CD4-positive, alpha-beta T cell treated with Interferon alpha-2 for 1 hour (primary cell): ENCODE measurements at places on chromosomes 1 and 21.

DNA sequence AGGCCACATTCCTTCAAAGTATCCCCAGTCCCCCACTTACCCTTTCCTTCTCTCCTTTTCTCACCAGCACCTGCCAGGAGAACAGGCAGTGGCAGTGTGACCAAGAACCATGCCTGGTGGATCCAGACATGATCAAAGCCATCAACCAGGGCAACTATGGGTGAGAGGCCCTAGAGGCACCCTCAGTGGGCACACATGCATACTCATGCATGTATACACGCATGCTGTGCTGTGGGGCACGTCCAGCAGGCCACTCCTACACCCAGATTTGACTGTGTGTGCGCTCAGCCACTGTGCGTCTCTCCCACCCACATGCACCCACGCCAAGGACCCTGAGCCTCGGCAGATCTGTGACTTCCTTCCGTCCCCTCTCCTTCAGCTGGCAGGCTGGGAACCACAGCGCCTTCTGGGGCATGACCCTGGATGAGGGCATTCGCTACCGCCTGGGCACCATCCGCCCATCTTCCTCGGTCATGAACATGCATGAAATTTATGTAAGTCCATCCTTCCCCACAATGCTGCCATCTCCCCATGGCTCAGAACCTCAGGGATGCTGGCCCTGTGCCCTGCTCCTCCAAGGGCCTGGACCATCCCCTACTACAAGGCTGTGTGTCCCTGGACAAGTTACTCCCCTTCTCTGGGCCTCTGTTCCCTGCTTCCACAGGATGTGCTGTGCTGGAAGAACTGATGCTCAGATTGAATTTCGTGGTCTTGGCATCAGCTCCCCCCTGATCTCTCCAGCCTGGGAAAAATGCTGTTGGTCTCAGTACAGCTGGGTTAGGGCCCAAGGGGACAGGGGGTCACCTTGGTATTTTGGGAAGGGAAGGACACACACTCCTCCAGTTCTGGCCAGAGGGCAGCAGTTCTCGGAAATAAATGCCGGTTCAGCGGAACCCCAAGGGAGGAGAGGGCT is 7.0 kb downstream of the TINAGL1 start:
- no peak for DNase-seq

DNA sequence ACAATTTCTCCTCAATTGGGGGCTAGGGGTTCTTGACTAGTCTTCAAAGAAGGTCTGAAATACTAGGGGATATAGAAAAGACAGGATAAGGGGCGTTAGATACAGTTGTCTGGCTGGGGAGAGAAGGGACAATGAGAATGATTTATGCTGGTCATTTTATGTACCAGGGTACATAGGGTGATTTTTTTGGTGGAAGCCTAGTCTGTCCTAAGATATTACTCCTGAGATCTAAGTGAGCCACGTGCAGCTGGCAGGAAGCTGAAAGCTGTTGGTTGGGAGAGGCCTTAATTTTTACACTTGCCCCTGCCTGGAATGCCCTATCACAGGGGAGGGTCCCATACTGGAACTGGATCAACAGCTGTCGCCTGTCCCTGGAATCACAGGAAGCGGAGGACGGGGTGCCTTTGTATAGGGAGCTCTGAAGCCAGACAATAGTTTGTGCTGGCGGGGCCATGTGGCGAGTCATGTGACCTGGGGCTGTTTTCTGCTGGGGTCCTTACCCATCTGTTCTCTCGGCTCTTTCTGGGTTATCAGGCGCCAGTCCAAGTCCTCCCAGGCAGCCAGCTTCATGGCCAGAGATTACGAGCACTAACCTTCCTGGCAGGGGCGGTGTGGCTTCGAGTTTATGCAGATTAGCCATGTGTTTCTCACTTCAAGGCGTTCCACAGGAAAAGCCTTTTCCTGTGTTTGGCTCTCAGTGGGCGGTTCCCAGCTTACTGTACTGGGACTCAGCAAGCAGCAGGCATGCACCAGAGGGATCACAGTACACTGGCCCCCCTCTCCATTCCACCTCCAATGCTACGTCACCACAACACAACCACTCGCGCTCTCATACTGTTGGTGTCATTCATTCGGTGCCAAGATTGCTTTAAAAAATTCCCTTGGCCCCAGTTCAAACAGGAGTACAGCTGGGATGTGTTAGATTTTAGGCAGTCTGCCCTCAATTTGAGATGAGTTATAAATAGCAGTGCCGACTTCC is 27.5 kb downstream of the ARID1A start:
- peak; percentile 58 for DNase-seq

DNA sequence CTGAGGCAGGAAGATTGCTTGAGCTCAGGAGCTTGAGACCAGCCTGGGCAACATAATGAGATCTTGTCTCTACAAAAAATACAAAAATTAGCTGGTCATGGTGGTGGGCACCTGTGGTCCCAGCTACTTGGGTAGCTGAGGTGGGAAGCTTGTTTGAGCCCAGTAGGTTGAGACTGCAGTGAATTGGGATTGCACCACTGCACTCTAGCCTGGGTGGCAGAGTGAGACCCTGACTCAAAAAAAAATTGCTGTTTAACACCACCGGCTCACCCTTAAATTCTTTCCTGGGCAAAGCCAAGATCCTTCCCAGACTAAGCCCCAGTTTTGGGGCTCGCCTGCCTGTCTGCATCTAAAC is 6.6 kb upstream of the NSUN4 start:
- no peak for DNase-seq

DNA sequence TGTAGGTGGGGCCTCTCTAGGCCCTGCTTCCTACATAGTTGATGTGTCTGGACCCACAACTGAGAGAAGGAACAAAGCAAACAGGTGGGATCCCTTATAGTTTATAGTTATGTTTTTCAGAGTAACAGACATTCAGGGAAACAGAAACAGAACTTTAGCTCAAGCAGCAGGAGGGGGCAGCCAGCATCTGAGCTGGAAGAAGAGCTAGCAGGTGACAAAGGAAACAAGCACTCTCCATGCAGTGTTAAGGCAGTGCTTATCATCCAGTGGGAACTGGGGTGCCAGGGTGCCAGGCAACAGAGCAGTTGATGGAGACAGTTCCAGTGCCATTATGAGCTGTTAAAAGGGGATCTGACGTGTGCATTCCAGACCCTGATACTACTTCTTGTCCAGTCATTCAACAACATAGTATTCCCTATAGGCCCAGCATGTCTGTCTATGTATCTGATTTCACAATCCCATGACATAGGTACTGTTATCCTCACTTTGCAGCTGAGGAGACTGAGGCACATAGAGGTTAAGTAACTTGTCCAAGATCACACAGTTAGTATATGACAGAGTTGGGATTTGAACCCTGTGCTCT is 13.5 kb downstream of the HIVEP3 start:
- DNase-seq: no peak

GRCh38 chr1:231800108-231800507 is 173.5 kb downstream of the DISC1 start:
- DNase-seq: no peak
